Myocyte (in vitro differentiated cells): ENCODE measurements at places on chromosomes 3 and 15. TPM values are rescaled to one million over a fixed set of nuclear protein-coding genes. Genes with fewer than 3 reads are reported as not detected.
A peak's percentile ranks its signal among the peaks of the same experiment; 100 is the strongest.

- no peak for DNase-seq
Measured at GRCh38 chr3:164890061-164890460, 188.2 kb downstream of the SI start.

GRCh38 chr3:131067983-131068382 is 41.3 kb downstream of the NEK11 start:
- peak; percentile 54 for DNase-seq

DNA sequence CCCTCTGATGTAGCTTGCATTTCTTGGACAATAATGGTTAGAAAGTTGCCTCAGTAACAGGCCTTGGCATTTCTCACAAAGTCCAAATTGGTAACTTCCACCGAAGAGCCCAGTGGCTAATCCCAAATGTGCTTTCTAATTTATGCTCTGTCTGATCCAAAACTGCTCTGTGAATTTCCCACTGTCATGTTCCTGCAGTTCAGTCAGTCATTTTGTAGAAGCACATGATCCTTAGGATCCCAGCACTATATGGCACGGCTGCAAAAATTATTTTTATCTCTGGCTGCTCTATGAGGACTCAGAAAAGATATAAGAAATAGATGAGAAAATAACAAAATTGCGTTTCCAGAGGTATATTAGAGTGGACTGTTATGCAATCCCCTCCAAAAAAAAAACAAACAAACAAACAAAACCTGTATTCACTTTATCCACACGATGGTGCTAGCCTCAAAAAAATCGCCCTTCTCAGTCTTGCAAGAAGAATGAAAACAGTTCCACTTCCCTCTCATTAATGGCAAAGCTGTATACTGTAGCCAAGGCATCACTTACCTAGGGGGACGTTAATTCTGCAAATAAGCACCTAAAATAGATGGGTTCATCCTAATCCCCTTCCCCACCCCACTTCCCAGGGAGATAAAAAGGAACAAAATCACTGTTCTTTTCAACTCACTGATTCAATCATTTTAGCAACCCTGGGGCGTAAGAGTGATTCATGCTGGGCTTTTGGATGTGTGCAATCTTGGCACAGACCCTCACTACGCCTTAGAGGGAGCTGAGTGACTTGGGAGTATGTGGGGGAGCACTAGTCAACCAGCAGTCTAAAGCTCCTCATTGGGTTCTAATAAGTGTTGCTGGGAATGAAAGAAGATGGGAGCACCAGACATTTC is 61.3 kb downstream of the TMCO5A start:
- peak; percentile 77 for DNase-seq

GRCh38 chr3:171295484-171296373 is 164.5 kb downstream of the TNIK start:
- peak; percentile 69 for DNase-seq

DNA sequence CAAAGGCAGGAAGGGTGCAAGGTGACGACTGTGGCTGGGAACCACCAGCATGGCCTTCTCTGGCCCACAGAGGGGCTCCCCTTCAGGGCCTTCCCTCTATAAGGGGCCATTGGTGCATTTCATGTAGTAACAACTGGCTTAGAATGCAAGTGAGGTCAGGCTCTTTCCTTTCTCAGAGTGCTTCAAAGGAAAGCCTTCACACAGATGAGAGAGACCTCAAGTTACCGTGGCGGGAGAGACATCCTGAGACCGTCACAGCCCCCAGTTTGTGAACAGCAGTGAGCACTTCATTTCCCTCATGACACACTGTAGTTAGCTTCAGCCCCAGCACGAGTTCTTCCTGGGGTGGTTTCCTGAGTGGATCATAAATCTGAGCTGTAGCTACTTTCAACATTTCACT is 96.6 kb upstream of the LIMD1 start:
- peak; percentile 33 for DNase-seq

DNA sequence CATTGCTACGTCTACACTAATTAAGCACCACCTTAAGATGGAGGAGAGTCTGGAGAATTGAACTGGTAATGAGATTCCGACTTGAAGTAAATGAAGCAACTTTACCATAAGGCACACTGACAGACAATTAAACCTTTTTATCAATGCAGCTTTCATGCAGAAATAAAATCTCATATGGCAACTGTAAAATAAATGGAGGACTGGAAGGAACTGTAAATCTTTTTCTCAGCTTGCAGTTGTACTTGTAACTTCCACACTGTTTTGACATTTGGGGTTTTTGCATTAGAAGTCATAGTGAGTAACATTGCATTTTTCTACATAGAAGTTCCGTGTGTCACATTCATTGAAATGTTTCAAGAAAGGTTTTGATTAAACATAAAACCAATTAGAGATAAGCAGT is 705.3 kb downstream of the NLGN1 start:
- DNase-seq: no peak

DUOXA2 gene
- not detected in 2 replicates for total RNA-seq

GREM1 gene
- 63.1 and 82.8 TPM in 2 replicates for total RNA-seq
